GM12864 (cell line): ENCODE measurements at places on chromosomes 12 and 14.

- DNase-seq: no peak
Measured at GRCh38 chr12:15044471-15044870, 71.6 kb downstream of the PDE6H start.

DNA sequence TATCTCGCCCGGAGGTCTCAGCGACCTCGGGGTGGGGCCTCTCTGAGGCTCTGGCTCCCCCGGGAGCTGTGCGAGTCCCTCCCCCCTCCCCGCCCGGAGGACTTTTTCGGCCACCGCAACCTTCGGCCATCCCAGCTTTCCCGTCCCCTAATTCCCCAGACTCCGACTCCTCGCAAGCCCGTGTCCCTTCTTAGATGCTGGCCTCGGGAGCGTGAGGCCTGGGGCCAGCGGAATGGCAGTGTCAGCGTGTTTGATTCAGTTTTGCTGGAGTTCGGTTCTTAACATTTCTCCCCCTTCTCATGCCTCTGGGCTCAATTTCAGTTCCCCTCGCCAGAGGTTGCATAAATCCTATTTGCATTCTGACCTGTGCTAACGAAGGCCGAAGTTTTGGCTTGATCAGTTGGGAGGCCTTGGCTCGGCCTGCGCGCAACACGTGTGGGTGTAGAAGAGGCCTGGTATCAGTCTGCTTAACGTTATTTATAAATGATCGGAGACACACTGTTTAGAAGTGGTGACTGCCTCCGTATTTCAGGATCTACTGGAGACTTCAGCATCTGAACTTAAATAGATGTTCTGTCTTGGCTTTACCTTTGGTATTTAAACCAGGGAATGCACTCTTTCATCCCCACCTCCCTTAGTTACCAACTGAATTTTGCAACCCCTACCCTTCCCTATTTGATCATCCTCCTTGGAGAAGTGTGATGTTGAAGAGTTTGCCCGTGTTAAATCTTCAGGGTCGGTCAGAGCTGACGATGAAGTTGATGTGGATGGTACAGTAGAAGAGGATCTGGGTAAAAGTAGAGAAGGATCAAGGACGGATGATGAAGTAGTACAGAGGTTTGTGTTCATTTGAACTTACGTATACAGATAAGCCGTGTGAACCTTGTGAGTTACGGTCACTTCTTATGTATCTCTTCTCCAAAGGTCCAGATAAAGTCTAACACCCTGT is 851 bp downstream of the HSP90B1 start:
- peak; percentile 54 for DNase-seq

DNA sequence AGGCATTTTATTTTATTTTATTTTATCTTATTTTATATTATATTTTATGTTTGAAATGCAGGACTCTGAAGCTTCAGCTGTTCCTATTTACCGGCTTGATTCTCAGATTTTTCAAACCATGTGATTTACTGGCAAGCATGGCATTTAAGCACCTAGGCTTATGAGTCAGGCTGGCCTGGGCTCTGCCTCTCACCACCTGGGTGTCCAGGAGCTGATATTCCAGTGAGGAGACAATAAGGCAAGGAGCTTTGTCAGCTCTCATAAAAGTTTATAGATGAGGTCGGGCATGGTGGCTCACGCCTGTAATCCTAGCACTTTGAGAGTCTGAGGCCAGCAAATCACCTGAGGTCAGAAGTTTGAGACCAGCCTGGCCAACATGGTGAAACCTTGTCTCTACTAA is 2.1 kb downstream of the DAO start:
- DNase-seq: no peak

- DNase-seq: no peak
Measured at GRCh38 chr12:9147461-9147860, 31.7 kb upstream of the A2M start.
